ENCODE measurements at places on chromosomes 7 and 10.

DNA sequence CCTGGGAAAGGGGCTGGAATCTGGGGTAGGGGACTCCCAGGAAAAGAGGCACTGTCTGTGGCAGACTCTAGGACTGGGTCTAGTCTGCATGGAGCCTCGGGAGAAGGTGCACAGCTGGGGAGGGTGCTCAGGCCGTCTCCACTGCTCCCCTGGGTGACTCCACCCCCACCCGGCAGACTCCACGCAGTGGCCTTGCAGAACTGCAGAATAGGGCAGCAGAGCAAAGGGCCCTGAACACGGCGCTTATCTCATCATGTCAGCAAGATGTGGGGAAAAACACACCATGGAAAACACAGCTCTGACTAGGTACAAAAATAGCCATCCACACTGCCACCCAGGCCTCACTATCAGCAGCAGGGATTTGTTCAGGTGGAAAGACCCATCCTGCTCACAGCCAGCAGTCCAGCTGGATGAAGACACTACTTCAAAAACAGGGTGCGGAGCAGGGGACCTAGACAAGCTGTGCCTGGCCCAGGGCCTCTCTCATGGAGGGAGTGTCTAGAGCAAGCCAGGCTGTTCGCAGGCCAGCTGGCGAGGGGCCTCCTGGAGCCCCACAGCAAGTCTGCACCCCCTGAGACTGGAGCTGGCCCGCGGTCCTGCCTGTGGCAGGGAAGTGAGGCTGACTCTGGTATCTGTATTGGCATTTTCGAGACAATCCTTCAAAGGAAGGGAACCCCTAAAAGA is 11.7 kb downstream of the MAT1A start:
- DNase-seq: no peak

DNA sequence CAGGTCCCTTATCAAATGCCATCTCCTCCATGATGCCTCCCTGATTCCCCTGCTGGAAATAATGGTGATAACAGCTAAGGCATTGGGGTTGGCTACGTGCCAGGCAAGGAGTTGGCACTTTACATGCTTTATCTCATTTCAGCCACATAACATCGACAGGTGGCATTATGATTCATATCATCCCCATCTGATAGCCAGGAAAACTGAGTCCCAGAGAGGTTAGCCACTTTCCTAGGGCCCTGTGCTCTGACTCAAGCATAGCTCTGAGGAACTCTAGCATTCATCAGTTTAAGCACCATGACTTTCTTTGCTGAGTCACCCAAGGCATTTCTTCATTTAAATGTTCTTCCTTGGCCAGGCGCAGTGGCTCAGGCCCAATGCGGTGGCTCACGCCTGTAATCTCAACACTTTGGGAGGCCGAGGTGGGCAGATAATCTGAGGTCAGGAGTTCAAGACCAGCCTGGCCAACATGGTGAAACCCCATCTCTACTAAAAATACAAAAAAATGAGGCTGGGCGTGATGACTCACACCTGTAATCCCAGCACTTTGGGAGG is 6.6 kb downstream of the LEP start:
- no peak for DNase-seq

DNA sequence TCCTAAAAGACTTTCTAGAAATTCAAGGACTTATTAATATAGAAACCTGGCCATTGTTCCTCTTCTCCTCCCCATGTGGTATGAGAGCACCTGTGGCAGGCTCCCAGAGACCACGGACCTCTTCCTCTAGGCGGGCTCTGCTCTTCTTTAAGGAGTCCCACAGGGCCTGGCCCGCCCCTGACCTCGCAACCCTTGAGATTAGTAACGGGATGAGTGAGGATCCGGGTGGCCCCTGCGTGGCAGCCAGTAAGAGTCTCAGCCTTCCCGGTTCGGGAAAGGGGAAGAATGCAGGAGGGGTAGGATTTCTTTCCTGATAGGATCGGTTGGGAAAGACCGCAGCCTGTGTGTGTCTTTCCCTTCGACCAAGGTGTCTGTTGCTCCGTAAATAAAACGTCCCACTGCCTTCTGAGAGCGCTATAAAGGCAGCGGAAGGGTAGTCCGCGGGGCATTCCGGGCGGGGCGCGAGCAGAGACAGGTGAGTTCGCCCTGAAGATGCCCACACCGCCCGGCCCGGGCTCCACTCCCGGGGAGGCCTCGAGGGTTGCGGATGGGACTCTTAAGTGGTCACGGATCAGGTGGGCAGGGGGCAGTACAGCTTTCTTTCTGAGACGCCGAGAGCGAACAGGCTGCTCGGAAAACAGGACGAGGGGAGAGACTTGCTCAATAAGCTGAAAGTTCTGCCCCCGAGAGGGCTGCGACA is at the start of gene SLC26A4:
TSS of gene SLC26A4 (plus strand) at position 448 of the 700 bp plus-strand sequence. CDS start 814 bp downstream, outside the sequence.
- DNase-seq: no peak

GRCh38 chr10:19815731-19816410 is 361 bp upstream of the PLXDC2 start:
- DNase-seq: no peak

GRCh38 chr7:111593343-111593742 is 31.1 kb upstream of the IMMP2L start:
- no peak for DNase-seq

- DNase-seq: no peak
Measured at GRCh38 chr7:157090485-157091165, 48.1 kb upstream of the UBE3C start.

GRCh38 chr10:3148041-3148440 is 24.5 kb downstream of the PITRM1 start:
- DNase-seq: no peak

GRCh38 chr10:133067149-133068105 is 20.3 kb upstream of the ADGRA1 start:
- no peak for DNase-seq

DNA sequence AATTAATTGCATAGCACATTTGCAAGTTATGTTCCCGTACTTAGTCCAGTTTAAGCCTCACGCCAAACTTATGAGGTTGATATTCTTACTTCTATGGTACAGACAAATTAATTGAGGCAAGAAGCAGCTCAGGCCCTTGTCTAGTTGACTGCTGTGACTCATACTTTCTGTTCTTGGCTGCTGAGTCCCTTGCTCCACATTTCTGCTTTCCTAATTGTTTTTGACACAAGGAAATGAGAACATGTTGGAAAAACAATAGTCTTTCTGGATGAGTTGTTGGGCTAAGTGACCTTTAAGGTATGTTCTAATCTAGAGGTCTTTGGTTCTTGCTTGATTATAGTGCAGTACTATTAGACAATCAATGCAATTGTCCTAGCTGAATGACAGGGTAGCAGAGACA is 331.8 kb downstream of the NRG3 start:
- no peak for DNase-seq

DNA sequence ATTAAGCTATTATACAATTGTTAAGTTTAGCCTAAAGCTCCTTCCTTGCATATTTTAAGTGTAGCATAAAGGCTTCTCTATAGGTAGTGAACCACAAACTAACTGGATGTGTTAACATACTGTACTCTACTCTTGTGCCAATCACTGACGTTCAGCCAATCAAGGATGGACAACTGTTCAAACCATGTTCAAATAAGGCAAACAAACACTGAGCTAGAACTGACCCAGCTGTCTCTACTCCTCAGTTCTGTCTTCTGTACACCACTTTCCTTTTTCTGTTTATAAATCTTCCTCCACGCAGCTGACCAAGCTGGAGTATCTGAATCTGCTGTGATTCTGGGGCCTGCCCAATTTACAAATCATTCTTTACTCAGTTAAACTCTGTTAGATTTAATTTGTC is 188.7 kb upstream of the MBL2 start:
- DNase-seq: no peak

DNA sequence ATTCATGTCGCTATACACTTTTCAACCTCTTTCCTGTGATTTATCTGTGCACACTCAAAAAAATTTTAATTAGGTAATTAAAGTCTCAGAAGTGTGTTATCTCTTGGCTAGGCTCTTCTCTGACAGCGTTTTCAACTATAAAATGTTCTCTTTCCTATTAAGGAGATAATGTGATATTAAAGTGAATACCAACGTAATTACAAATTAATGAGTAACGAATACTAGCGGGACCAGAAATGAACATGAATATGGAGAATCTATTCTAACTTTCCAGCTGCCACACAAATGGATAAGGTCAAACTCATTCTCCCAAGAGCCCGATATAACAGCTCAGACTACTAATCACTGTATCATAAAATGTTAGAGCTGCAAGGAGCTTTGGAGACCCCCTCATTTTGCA is 12.0 kb downstream of the COL1A2 start:
- DNase-seq: no peak

DNA sequence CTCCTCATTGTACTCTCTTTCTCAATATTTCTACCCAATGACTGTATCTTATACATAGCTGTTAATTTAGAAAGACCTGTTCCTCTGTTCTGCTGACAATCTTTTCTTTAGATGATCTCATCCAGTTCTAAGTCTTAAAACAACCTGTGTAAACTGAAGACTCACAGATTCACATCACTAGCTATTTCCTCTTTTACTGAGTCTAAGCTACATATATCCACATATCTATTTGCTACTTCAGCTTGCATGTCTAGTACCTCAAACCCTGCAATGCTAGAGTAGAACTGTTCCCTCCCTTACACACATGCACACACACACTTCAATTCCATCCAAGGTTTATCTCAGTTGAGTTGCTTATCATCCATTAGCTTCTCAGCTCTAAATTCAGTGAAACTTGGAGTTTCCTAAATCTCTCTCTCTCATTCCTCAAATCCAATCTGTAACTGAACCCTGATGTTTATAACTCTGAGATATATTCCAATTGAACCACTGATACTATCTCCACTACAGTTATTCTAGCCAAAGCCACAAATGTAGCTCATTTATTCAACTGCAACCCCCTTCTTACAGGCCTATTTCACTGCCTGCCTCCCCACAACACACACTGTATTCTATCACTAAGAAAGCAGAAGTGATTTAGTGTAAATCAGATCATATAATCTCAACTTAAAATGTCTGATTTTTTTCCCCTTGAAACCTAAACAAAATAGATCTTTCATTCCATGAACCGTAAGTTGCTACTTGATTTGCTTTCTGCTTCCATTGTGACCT is 1036.8 kb upstream of the POT1 start:
- DNase-seq: no peak

- no peak for DNase-seq
Measured at GRCh38 chr10:314871-315270, 179.6 kb downstream of the ZMYND11 start.

DNA sequence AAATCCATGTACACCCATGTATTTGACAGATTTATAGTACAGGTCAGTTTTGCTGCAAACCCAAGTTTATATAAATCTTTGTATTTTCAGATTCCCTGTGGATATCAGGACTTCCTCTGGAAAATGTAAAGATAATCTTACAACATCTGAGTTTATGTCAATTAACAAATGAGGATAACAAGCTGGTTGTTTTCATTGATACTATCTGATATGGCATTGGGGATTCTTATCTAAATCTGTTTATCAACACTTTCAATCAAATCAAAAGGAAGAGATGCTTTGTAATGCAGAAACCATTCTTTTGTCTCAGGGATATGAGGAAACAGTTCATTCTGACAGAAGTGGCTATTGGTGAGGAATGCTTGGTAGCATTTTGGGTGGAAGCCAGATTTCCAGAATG is 64.9 kb upstream of the FAM204A start:
- DNase-seq: no peak

GRCh38 chr7:28293527-28293835 is 112.9 kb upstream of the JAZF1 start:
- DNase-seq: no peak

DNA sequence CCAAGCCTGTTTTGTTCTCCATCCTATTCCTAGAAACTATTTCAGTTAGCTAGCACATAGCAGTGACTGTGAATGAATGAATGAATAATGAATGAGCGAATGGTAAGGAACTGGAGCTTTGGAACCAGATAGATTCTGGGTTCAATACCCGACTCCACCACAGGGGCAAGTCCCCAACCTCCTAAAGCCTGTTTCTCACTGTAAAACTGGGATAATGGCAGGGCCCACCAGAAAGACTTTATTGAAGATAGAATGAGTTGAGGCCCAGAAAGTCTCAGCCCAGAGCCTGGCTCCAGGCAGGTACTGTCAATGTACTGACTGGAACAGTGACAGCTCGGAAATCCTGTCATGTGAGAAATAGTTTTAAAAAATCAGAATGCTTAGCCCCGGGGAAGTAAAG is 1.1 kb upstream of the CDH23 start:
- no peak for DNase-seq
